ENCODE measurements at places on chromosomes 11 and 22.

DNA sequence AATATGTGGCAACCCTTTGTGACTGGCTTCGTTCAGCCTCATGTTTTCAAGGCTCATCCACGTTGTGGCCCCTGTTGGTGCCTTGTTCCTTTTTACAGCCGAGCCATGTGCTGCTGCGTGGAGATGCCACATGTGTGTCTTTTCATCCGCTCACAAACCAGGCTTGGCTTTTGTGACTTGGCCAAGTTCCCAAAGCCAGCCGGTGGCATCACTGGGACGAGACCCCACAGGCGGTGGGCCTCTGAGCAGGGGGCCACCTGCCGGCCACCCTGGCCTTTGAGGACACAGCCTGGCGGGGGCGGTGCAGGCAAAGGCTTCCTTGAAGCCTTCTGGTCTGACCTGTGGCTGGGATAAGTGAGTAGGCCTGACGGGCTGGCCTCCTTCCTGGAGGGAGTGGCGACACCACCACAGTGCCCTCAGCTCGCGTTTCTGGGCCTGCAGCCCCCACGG lies 10.5 kb downstream of the GRK2 start:
- no peak for DNase-seq

GRCh38 chr11:124950601-124951330 lies 3.2 kb upstream of the CCDC15 start:
- no peak for DNase-seq

GRCh38 chr22:23115825-23116494 lies 25.8 kb downstream of the RSPH14 start:
- DNase-seq = no peak

DNA sequence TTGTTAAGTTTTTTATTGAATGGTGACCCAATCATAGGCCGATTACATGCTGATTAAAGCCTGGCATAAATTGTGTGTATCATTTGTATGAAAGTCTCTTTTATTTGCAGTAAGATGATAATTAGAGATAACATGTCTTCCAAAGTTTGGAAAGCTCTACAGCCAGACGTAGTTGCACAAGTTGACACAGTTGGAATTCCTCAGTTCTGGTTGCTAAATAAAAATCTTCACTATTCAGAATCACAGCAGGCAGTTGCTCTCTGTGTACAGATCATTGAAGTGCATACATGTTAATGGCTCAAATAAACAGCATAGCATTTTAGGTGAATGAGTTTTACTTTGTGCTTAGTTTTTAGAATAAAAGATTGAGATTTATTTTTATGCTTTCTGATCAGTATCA lies 69.5 kb downstream of the ARHGAP42 start:
- no peak for DNase-seq

- DNase-seq = no peak
These were observed 12.5 kb upstream of the MB start for GRCh38 chr22:35629406-35630216.

DNA sequence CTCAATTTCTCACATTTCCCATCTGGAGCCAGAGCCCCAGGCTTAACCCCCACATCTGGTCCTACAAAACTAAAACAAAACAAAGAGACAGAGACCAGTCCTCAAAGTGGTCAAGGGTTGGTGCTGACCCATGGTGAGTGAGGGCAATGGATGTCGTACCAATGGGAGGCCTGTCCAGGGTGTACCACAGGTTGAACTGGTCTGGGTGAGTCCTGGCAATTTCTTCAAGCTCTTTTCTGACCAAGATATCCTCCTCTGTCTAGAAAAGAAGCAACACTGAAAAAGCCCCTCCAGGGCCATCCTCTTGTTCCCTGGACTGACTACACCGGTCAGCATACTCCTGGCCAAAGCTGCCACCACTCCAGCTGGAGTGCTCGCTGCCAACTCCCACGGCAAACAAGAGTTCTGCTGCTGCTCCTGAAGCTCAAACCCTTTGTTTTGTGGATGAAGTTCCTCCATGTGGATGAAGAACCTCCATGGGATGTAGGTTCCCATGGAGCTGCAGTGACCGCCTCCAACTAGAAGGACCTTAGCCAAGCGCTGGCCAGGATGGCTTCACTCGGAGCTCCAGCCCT lies 6.9 kb downstream of the CYB5R2 start:
- no peak for DNase-seq

GRCh38 chr11:793556-793955 lies 3.7 kb upstream of the CEND1 start:
- DNase-seq = peak; percentile 59

DNA sequence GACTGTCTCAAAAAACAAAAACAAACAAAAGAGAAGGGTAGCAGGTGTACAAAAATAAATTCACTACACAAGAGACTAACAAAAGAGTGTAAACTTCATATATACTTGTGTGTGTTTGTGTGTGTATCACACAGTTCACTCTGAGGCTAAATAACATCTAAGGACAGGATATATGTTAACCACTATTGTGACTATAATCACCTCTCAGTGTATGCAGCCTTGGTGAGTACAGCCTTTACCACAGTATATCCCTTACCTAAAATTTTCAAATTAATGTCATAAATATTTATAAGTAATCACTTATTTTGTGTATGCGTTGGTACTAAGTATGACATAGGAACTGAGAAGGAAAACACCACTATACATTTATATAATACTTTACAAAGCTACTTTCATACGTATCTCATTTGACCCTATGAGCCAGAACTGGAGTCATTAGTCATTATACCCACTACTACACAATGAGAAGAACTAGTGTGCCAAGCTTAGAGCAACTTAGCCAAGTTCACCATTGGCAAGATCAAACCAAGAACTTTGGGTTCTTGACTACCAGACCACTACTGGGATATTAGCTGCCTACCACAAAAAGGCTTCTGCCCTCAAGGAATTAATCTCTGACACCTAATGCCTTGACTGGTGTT lies 116.7 kb downstream of the SGSM3 start:
- no peak for DNase-seq

DNA sequence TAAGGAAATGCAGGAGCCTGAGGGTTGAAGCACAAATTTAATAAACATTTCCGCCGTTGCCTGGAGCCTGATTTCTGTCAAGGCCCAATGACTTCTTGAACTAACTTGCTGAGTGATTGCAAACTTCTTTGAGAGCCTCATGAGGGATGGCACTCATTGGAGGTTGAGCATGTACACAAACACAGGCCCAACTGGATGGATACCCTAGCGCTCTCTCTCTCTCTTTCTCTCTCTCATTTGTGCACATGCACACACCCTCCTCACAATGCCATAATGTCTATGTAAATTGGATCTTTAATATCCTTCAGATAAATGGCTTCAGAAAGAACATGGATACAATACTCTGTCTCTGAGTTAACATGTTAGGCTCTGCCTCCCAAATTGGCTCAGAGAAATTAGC lies 597.7 kb upstream of the CADM1 start:
- DNase-seq = no peak

GRCh38 chr11:114915871-114916805 lies 237.8 kb downstream of the NXPE2 start:
- no peak for DNase-seq

DNA sequence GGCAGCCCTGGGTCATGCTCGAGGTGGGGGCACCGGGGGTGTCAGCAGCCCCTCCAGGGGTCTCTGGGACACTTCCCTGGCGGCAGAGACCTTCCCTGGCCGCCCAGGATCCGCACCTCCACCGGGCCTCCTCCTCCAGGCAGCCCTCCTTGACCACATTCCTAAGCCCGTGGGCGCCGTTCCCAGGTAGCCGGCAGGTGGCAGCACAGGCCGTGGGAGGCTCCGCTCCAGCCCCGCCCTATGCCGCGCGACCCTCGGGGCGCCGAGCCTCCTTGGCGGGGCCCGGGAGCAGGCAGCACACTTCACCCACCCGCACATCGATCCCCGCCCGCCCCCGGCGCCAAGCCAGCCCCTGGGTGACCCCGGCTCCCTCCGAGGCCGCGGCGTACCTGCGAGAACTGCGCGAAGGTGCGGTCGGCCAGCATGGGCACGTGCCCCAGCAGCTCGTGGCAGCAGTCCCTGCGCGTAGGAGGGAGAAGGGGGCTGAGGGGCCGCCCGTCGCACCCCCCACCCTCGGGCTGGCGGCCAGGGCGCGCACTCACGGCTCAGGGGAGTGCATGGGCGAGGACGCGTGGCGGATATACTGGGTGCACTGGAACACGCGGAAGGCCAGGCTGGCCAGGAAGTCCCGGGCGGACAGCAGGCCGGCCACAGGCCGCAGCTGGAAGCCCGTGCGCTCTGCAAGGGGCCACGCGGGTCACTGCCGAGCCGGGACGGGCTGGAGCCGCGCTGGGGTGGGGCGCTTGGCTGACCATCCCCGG lies 5.3 kb upstream of the INS start:
- no peak for DNase-seq

DNA sequence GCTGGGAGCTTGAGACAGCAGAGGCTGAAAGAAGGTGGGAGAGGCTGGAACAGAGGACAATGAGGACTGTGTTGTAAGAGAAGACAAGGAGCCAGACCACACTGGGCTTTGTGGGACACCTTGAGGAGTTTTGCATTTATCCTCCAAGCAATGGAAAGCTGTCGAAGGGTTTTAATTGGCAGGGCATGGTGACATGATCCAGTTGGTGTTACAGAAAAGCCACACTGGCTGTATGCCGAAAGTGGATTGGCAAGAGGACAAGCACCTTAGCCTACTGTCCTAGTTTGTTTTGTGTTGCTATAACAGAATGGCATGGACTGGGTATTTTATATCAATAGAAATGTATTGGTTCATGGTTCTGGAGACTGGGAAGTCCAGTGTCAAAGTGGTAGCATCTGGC lies 14.0 kb upstream of the APLNR start:
- DNase-seq = no peak

DNA sequence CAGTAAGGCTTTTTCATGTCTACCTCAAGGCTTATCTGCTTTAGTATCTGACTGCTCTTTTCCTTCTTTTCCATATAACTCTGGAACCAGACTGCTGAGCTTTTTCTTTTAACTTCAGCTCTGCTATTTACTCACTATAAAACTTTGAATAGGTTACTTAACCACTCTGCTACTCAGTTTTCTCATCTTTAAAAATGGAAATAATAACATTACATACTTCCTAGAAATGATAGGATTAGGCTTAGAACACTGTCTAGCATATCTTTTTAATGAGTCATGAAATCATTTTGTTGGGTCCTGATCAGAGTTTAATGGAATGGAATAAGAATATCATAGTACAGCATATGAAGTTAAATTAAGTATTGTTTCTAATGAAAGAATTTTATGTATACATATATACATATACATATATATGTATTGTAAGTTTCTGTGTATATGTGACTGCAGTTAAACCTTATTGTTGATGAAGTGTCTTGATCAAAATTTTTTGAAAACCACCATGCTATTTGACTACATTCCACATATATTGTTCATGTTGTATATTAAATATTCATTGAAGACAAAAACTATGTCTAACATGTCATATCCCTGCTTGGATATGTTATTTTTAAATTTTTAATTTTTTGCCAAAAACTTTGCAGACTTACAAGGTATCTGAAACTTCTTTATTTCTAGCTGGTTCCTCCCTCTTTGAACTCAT lies 120.2 kb downstream of the METTL15 start:
- DNase-seq = no peak

DNA sequence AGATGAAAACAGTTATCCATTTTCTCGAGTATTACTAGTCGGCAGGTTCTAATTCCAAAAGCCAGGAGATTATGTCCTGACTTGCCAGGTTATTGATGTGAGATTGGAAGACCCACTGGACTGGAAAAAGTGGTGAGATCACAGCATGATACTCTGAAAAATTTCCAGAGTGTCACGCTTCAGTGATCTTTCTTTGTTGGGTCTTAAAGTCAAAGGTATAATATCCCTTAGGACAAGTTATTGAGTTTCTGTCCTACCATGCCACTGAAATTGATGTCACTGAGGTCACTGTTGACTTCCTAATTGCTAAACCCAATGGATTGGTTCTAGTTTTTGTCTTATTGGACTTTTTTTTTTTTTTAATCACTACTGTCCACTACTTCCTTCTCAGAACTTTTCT lies 104.5 kb upstream of the GRAMD1B start:
- DNase-seq = no peak

GRCh38 chr11:46278387-46279125 lies 1.1 kb downstream of the CREB3L1 start:
- no peak for DNase-seq

- DNase-seq = no peak
These were observed 39.2 kb upstream of the SLC36A4 start for GRCh38 chr11:93236741-93237675.

DNA sequence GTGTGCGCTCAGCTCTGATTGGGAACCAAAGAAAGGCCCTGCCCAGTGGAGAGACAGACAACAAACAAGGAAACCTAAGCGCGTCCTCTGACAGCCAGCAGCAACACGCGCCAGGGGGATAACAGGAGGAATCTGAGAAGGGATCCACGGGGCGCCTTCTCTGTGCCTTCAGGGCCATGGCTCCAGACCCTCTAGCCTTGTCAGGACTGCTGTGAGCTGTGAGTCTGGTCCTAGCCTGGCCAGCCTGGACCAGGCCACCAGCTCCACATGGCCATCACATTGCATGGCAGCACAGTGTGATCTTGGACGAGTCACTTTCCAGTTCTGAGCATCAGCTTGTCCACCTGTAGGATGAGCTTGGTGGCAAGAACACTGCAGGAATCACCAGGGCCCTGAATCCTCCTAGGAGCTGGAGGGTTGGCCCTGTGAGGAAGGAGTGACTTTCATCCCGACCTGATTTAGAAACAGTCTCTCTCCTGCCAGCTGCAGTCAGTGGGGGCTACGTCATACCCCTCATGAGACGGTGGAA lies 11.8 kb upstream of the MGAT3 start:
- no peak for DNase-seq

- no peak for DNase-seq
These were observed 10.7 kb upstream of the SYTL2 start for GRCh38 chr11:85821636-85822035.

Data from NCI-H524 treated with DMSO at 0.1 percent for 48 hours (cell line).